Breast epithelium (tissue), 4 donors: ENCODE measurements at places on chromosomes 11 and 22.

- DNase-seq: peak; percentile 5
Observed at GRCh38 chr11:69240332-69241074, 53.5 kb upstream of the MYEOV start.

- no peak for DNase-seq
Observed at GRCh38 chr22:50621356-50621880, 6.5 kb downstream of the ARSA start.

- no peak for DNase-seq
Observed at GRCh38 chr11:86196085-86196696, 48.4 kb upstream of the EED start.

DNA sequence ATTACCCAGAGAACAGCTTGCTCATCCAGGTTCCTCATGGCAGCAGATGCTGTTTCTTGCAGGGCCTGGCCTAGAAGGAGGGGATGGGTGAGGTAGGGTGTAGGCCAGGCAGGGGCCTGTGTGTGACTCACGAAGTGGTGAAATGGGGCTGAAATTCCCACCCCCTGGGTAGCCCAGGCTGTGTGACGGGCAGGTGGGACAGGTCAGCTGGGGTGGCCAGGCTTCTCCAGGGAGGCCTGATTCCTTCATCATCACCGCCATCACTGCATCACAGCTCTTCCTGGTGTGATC, 83.2 kb downstream of the CACNA1I start:
- DNase-seq: no peak

DNA sequence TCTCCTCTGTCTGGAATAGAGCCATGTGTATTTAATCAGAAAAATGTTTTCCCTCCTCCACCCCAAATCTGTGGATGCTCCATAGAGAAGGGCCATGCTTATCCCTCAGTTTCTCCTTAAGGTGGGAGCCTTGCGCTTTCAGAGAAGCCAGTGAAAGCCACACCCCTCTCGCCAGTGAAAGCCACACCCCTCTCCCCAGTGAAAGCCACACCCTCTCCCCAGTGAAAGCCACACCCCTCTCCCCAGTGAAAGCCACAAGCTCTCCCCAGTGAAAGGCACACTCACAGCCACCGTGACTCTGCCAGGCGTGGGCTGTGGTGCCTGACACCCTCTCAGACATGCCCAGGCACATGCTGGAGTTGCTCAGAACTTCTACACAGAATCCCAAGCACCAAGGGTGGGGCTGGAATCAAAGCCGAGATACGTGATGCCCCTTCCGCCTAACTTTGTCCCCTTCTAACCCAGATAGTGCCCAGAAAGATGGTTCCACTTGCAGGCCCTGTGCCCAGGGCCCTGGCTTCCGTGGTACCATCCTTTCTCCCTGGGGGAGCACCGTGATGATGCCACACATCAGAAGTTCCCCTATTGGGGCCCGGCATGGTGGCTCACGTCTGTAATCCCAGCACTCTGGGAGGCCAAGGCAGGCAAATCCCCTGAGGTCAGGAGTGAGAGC, 16.5 kb upstream of the PRR5 start:
- no peak for DNase-seq

- DNase-seq: no peak
Observed at GRCh38 chr11:11230802-11231562, 122.1 kb downstream of the CSNK2A3 start.

DNA sequence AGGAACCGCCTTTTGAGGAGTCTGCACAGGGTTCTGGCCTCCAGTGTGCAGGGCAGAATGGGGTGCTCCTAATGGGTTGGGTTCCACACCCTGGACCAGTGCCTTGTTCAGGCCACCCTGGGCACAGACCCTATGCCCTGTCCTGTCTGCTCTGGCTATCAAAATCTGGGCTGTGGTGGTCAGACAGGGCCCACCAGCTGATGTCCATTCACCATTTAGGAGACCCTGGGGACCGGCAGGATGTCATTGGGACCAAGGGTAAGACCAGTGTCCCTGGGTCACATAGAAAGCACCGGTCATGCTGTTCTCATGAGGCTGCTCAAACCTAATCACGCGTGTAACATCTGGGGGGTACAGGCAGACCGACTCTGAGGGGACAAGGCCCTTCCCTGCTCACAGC, 37.3 kb downstream of the PARVG start:
- peak; percentile 7 for DNase-seq

- DNase-seq: no peak
Observed at GRCh38 chr11:119081682-119082260, 2.9 kb upstream of the HMBS start.
